ENCODE measurements at places on chromosomes 4 and X.

- no peak for DNase-seq
Observed at GRCh38 chrX:119486745-119487144, 18.5 kb downstream of the SLC25A5 start.

- DNase-seq, result no peak
Observed at GRCh38 chr4:129064717-129065116, 28.6 kb downstream of the SCLT1 start.

GRCh38 chr4:3244747-3245146, 4.2 kb upstream of the MSANTD1 start:
- no peak for DNase-seq

GRCh38 chrX:131609480-131609879, 65.6 kb downstream of the OR13H1 start:
- no peak for DNase-seq

- no peak for DNase-seq
Observed at GRCh38 chr4:98689507-98690174, 31.2 kb upstream of the TSPAN5 start.

DNA sequence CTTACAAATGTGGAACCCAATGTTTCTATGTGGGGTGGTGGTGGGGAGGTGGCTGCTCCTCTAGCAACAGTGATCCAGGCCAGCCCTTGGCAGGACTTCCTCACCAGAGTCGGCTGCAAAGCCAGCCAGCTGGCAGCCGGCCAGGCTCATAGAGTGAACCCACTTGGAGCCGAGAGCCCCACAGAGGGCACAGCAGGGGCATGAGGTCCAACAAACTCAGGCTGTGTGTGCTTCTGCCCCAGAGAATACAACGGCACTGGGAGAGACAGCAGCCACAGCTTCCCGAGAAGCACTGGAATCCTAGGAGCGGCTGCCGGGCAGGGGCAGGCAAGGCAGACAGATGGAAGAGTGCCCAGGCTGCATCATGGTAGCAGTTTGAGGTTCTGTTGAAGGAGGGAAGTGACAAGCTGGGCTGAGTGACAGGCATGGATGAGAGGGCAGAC, 23.5 kb upstream of the SOWAHD start:
- no peak for DNase-seq
